ENCODE measurements at places on chromosomes 3 and 15. TPM values are rescaled to one million over a fixed set of nuclear protein-coding genes. Genes with fewer than 3 reads are reported as not detected.

DNA sequence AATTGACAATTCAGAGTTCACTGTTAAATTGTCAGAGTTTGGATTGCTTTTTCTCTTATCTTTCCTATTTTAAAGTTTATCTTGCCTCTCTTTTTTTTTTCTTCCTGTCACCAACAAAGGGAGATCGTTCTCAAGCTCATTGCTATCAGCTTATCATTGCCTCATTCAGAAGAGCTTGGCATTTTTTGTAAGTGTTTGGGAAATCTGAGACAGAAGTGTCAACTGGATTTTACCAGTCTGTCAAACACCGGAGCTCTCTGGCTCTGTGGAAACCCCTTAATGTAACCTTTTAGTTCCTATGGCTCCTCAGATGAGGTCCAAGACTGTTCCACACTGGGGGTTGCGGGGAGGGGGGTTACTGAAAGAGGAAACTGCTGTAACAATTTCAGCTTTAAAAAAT, 10.6 kb upstream of the TFG start:
- ATAC-seq: peak; percentile 52

GRCh38 chr15:37206690-37207089, 106.3 kb upstream of the MEIS2 start:
- no peak for ATAC-seq

- no peak for ATAC-seq
Measured at GRCh38 chr3:17840651-17841050, 98.2 kb upstream of the TBC1D5 start.

The SYNM gene
- total RNA-seq: 9.1 TPM

DNA sequence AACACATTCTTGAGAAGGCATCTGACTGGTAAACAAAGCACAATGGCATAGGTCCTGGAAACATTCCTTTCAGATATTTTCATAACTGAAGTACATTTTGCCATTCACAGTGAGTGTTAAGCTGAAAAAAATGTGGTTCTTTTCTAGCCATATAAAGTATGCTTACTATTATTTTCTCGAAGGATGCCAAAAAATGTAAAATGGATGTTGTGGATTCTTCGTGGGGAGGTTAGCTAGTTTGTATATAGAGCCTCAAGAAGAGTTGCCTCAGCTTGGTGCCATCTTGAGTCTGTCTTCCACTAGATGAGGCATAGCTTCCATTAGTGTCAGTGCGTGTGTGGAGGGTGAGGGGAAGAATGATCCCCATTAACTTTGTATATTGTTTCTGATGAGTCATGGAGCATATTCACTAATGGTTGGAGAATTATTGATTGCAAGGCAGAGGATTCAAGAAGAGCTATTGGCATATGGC, 4.1 kb downstream of the MBNL1 start:
- no peak for ATAC-seq

GRCh38 chr3:133016838-133017309, 21.3 kb upstream of the TMEM108 start:
- ATAC-seq: no peak

- no peak for ATAC-seq
Measured at GRCh38 chr3:46665763-46666452, 27.6 kb downstream of the ALS2CL start.

The MFSD1 gene
- total RNA-seq: 37.3 TPM

GRCh38 chr15:26879706-26880105, 12.8 kb downstream of the GABRA5 start:
- ATAC-seq: no peak

DNA sequence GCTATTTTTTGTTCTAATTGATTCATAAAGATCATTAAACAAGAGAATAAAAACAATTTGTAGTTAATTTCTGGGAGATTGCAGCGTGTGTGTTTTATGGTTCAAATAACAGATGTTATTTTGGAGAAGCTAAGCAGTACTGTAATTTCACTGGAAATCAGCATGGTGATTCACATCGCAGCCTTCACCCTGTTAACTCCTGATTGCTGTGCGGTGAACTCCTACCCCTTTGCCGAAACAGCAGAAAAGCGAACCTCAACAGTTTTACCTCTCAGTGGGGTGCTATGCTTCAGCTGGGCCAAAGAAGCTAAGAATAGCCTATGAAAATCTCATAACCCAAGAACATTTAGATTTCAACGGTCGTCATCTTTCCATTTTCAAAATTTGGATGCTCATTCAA, 441.5 kb upstream of the RARB start:
- no peak for ATAC-seq

DNA sequence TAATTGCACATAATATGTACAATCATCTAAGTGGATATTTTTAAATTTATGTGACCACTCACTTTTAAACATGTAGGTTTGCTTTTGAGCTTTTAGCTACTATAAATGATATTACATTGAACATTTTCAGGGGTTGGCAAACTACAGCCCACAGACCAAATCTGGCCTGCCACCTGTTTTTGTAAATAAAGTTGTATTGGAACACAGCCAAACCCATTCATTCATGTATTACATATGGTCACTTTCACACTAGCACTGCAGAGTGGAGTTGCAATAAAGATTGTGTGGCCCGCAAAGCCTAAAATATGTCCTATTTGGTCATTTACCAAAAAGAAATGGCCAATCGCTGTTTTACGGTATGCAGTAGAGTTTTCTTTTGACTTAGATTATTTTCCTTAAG, 21.2 kb downstream of the CMTM7 start:
- no peak for ATAC-seq

- no peak for ATAC-seq
Measured at GRCh38 chr3:27391796-27392195, 22.6 kb upstream of the NEK10 start.

The GPR149 gene
- 5.2 TPM for total RNA-seq

DNA sequence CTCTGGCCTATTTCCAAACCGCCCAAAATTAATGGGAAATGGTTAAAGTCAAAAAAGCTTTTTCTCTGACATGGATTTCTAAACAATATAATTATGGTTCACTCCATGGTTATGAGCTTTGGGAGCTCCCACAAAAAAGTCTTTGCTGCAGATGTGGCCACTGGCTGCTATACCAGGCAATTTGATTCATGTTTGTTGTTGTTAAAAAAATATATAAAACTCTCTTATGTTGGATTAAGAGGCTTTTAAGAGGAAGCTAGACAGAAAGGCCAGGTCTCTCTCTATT, 258.6 kb downstream of the TIGIT start:
- no peak for ATAC-seq

DNA sequence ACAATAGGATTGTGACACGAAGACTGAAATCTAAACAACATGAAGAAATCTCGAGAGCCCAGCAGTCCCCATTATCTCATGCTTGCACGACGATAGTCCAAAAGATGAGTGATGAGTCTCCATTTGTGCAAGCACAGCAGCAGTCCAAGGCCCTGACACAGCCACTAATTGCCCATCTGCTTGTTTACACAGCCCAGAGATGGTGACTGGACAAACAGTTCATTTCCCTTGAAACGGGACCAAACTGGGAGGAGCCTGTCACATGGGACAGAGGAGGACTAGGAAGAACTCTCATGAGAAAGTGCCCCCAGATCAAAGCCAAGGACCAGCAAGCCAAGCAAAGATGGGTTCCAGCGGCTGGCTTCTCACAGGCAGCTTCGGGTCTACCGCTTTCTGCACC, 121.0 kb downstream of the GREM1 start:
- peak; percentile 74 for ATAC-seq

DNA sequence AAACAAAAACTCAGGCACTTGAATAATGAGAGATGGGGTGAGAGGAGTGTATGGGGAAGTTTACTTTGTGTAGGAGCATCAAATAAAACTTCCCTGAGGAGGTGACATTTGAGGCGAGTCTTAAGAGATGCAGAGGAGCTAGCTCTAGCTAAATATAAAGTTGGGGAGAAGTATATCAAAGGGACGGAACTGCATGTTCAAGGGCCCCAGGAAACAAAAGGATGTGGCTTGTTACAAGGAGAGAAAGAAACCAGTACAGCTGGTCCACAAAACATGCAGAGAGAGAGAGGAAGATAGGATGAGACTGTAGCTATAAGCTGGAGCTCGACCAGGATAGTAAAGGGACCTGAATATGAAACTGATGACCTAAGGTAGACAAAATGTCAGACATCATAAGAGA, 17.6 kb downstream of the FEZF2 start:
- ATAC-seq: no peak

DNA sequence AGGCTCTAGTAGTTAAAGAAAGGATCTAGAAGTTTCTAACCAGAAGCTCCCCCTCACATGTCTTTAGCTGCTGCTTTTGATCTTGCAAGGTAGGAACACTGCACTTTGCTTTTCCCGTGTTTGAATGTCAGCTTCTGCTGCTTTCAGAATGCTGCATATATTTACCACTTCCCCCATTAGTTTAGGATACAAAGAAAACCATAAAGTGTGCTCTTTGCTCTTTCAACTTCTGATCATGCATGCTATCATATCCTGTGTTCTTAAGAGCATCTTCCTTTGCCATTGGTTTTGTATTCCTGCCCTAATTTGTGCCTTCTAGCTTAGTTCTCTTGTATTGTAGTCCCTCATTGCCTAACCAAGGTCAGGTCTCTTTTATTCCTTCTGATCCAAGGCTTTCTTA, 43.3 kb downstream of the ZNF609 start:
- ATAC-seq: no peak

- ATAC-seq: no peak
Measured at GRCh38 chr15:89783861-89784685, 7.9 kb downstream of the MESP2 start.

DNA sequence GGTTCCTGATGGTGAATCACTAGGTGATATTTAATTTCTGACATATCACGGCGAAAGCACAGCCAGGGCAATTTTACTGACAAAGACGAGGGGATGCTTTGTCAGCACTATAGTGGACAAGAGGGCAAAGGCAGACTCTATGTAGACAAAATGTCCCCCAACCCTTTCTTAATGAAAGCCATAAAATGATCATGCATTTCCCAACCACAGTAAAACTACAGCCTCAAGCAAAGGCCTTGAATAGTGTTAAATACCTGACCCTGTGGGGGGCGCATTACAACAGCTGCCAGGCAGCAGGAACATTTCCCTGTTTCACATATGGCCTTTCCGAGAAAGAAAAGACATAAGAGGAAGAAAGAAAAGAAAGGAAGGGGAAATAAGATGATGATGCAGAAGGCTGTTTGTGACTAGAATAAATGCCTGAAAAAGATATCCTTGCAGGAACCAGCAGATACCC, 49.5 kb downstream of the GLDN start:
- ATAC-seq: no peak

The GOLGA8S gene
- total RNA-seq: 0.19 TPM

DNA sequence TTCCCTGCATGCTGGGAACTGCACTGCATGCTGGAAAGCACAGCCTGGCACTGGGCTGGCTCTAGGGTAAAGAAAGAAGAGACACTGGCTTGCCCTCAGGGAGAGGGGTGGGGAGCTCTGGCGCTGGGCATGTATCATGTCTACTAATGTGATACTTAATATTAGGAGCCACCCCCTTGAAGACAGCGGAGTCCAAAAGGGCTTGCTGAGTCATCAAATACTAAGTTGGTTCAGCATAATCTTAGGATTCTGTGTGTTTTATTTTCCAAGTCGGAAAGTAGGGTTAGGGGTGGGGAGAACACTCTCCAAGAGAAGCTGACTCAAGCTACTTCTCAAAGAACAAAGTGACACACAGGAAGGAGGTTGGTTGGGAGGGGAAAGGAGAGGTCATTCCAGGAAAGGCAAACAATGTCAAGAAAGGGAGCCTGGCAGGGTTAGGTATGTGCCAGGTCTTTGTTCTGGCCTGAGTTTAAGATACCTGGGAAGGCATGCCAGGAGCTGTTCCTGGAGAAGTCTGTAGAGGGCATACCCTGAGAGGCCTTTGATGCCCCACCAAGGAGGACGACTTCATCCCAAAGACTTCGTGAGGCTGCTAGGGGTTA, 237.8 kb upstream of the NR2E3 start:
- ATAC-seq: peak; percentile 35

GRCh38 chr3:70951316-70951715, 632.2 kb downstream of the FOXP1 start:
- no peak for ATAC-seq

DNA sequence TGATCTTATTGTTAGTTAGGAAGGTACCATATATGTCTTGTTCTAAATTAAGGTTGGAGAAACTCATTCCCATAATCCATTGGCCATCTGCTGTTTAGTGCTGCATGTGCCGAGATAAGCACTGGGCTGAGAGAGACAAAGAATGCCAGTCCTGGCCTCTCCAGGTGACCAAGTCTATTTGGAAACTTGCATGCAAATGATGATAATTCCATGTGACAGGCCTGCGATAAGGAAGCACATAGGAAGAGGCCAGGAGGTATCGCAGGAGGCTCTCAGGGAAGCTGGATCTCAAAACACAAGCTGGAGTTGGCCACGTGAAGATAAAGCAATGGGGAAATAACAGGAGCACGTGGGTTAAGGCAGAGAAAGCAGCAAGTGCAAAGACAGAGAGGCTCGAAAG, 39.7 kb downstream of the MYO5C start:
- no peak for ATAC-seq

The CD96 gene
- not detected for total RNA-seq

DNA sequence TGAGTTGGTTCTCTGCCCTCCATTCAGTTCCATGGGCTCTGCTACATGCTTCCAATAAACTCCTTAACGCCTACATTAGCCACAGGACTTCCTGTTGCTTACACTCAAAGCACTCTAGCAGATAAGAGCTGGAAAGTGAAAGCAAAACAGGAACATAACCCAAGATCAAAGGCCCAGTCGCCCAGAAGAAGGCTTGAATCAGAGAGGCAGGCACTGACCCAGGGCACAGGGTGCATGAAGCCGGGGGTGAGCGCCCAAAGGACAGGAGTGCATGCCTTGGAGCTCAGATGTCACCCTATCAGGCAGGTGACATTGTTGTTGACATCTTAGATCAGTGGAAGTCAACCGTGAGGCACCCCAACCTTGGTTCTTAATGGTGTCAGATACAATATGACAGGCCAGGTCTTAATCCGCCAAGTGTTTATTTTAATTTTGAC, 235.1 kb downstream of the UACA start:
- ATAC-seq: no peak

The HRG gene
- 0.31 TPM for total RNA-seq

The LIPC gene
- 1.2 TPM for total RNA-seq

GRCh38 chr15:65286069-65286703, 497 bp downstream of the PARP16 start:
- ATAC-seq: peak; percentile 60

GRCh38 chr3:10653241-10653640, 147.9 kb upstream of the ATP2B2 start:
- ATAC-seq: no peak

GRCh38 chr3:69439643-69440270, 53.9 kb upstream of the FRMD4B start:
- no peak for ATAC-seq

DNA sequence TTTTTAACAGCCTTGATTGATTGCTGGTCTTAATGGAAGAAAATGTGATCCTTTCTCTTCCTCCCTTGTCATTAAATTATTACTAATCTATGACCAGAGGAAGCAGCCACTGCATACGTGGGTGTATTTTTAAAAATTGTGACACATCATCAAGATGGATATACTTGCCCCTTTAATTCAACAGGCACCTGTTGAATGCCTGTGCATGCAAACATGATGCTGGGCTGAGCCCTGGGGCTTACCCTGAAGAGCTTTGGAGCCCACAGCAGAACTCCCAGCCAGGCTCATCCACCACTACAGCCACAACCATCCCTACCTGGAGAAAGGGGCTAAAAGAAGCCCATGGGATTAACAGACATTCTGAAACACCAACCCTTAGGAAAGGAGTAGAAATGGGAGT, 297.2 kb upstream of the CTDSPL start:
- no peak for ATAC-seq
